ENCODE measurements at places on chromosomes 3 and 15.

DNA sequence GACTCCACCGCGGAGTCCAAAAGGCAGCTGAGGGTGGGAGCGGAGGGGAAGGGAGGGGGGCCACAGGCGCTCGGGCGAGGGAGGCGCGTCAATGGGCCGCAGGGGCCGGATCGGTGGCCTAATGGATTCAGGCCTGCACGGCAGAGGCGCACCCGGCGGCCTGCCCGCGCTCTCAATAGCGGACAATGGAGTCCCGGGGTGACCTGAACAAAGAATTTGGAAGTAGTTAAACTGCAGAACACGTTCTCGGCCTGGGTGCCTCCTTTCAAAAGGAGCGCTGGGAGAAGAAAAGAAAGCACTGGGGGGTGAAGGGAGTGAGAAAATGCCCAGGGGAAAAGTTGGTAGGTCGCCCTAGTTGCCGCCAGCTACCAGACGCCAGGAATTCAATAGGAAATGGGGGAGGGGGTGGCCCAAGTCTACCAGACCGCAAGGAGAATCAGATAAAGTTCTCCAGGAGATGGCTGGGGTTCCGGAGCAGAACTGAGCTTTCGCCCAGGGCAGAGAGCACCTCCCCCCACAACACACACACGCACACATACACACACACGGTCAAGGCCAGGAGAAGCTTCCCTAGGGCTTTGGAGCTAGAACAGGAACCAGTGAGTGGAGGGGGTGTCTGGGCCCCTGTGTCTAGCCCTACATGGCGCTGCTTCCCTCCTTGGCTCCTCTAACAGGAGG is 25.8 kb upstream of the POLG start:
- DNase-seq = peak; percentile 62

DNA sequence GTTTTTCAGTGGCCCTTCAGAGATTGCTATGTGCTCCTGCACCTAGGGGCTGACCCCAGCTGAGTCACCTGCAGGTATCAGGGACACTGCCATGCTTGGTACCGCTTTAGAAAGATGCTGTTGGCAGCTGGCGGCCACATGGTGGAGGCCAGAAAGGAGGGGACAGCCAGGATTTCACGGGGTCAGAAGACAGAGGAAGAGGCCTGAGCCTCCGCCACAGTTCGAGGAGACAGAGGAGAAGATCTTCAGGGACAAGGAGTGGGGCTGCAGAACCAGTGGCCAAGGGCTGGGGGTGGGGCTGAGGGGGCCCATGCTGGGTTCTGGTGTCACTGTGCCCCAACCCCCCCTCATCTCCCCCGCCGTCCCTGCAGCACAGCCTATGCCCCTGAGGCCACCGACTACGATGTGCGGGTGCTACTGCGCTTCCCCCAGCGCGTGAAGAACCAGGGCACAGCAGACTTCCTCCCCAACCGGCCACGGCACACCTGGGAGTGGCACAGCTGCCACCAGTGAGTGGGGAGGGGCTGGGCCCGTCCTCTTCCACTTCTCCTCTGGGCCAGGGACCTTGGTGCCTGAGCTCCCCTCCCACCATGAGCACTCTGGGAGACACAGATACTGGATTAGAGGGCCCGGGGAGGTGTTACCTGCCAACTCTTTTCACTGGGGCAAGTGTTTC is 19.9 kb downstream of the LOXL1 start:
- DNase-seq = no peak

DNA sequence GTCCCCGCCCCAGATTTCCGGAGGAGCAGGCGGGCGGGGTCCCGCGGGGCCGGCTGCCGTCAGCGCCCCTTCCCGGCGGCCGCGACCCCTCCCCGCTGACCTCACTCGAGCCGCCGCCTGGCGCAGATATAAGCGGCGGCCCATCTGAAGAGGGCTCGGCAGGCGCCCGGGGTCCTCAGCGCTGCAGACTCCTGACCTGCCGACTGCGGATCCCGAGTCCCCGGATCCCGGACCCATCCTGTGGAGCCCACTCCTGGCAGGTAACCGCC is at the start of gene TRH:
Gene TRH (plus strand): TSS at position 157 of the 269 bp plus-strand sequence. CDS start 1,097 bp downstream, outside the sequence.
- no peak for DNase-seq

- DNase-seq = no peak
Observed at GRCh38 chr3:99869621-99870020, 52.0 kb downstream of the CMSS1 start.

DNA sequence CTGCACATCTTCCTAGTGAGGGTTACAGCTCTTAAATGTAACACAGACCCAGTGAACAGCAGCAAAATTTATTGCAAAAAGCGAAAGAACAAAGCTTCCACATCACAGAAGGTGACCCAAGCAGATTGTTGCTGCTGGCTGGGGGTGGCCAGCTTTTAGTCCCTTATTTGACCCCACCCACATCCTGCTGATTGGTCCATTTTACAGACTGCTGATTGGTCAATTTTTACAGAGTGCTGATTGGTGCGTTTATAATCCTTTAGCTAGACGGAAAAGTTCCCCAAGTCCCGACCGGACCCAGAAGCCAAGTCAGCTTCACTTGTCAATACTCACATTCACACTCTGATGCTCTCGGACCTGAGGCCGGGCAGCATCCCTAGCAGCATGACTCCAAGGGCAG is 154.5 kb upstream of the ATP10A start:
- no peak for DNase-seq

DNA sequence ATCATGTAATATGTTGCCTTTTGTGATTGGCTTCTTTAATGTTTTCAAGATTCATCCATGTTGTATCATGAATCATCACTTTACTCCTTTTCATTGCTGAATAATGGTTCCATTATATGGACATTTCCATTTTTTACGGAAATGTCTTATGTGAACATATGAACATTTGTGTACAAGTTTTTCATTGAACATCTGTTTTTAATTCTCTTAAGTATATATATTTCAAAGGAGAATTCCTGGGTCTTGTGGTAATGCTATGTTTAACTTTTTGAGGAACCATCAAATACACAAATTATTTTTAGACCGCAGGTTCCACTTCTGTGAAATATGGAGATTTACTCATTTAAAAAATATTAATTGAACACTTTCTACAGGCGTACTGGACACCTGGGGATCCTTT is 85.7 kb downstream of the ARIH1 start:
- DNase-seq = no peak

DNA sequence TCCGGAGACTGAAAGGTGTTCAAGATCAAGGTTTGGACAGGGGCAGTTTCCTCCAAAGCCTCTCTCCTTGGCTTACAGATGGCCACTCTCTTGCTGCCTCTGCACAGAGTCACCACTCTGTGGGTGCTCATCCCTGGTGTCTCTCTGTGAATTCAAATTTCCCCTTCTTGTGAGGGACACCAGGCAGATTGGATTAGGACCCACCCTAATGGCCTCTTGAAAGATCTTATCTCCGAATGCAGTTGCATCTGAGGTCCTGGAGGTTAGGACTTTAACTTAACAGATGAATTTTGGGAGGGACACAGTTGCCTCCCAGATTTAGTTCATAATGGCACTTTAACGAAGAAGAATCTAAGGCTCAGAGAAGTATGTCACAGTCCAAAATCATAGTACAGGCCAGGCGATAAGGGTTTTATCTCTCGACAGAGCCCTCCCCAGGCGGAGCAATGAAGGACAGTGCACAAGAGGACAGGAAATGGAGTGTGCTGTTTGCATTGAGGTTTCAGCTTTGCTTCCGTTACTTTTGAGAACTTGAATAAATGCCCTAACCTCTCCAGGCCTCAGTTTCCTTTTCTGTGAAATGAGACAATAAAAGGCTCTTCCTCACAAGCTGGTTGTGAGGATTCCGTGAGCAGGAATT is 38.9 kb upstream of the KIF23 start:
- DNase-seq = no peak
